Immature natural killer cell (primary cell): ENCODE measurements at places on chromosomes 13 and 19.
A peak's percentile ranks its signal among the peaks of the same experiment; 100 is the strongest.

DNA sequence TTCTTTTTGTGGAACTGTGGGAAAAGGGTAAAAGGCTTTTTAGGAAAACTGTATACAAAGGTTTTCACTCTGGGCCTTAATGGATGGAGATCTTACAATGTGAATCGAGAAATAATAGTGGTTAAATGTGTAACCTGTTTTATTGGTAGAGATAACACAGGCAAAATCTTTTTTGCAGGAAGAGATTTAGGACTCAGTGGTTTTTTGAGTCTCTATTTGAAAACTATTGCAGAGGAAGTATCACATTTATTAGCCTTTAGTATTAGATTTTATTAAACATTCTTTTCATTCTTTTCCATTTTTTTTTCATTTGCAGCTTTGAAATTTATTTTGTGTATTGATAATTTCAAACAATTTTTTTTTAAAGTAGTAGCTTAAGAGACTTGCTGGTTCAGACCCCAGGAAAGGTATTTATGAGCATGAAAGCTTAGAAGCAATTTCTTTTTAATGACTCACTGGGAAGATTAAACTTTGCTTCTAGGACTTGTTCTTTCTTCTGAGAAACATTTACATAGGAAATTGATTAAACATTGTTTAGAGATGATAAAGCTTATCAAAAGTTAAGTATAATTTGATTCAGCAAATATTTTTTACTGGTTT, 10.5 kb downstream of the KLF5 start:
- no peak for DNase-seq

- no peak for DNase-seq
Observed at GRCh38 chr13:90448466-90449037, 898.9 kb upstream of the MIR17HG start.

GRCh38 chr13:39410096-39410901, 192.7 kb downstream of the LHFPL6 start:
- no peak for DNase-seq

DNA sequence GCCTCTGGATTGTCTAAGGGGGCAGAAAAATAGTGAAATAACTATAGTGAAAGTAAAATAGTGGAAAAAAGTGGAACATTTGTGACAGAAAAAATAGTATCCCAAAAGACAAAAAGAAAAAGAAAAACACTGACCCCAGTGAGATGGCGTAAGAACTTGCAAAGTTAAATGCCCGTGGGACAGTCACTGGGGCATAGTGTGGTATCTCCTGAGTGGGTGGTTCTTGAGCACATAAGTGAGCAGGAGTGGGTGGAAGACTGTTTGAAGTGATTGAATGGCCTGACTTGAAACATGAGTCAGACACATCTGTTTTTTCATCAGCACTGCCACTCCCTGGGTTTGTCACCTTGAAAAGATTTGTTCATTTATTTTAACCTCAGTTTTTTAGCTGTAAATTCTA, 2.5 kb downstream of the ZNF430 start:
- no peak for DNase-seq

- no peak for DNase-seq
Observed at GRCh38 chr13:105952233-105952972, 583.1 kb downstream of the EFNB2 start.

DNA sequence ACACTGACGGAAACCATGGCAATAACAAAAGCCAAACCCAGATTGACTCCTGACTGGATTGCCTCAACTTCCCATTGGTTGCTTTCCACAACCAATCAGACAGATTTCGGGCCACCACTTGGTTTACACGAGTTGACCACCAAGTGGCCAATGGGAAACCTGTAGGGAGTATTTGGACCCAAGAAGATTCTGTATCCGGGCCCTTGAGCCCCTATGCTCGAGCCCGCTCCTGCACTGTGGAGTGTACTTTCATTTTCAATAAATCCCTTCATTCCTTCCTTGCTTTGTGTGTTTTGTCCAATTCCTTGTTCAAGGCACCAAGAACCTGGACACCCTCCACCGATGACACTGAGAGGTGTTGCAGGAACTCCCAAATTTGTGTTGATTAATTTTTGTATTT, 24.1 kb upstream of the URI1 start:
- no peak for DNase-seq

DNA sequence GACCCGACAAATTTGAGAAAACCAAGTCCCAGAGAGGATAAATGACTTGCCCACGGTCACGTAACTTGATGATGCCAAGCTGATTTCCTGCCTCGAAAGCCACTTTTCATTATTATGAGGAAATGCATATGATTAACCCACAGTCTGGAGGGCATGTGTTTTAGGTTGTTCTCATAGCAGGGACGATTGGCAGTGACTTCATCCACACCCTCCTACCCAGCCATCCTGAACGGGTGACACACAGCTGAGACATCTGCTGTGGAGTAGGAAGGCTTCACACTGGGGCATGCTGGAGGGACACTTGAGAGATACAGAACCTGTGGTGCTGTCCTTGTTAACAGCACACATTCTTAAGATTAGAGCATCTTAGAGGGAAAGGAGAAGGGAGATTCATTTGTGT, 65.4 kb upstream of the WDFY2 start:
- peak; percentile 19 for DNase-seq

DNA sequence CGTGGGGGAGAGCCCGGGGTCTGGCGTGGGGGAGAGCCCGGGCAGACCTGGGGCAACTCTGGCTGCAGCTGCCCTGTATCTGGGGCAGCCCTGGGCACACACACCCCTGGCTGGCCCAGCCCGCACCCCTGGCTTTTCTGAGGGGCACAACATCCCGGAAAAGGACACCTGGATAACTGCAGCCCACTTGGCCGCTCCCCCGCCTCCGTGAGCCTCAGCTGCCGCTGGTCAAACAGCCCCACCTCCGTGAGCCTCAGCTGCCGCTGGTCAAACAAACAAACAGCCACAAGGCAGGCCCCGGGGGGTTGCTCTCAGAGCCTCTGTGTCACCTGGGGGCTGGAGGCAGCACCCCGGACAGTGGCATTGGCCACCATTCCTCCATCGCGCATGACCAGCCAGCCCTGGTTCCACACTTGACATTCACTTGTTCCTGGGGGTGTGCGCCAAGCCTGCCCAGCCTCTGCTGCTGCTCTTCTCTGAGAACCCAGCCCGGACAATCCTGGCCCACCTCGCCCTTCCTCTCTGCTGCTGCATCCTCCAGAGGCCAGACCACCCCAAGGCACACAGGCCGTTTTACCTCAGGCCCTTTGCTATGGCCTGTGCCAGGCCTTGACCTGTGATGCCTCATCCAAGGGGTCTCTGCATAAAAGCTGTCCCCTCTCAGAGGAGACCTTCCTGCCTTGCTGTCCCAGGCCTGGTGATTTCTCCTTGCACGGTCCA, 19.9 kb downstream of the CEBPG start:
- DNase-seq: no peak

- no peak for DNase-seq
Observed at GRCh38 chr19:15330801-15331418, 1.4 kb downstream of the BRD4 start.

DNA sequence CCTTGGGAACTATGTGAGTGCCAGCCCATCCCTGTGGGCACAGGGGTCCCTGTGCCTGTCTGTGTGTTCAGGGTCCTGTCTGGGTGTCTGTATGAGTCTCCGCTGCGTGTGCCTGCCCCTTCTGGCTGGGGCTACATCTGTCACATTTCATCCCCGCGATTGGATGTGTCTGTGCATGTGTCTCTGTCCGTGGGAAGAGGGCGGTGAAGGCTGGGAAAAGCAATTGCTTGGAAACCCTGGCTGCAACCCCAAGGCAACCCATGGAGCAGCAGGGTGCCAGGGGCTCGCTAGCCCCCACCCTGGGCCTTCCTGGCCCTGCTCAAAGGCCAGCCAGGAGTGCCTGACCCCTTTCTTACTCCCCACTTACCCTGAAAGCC, 1.4 kb downstream of the MAG start:
- no peak for DNase-seq

GRCh38 chr19:8004723-8005513, 523 bp downstream of the ELAVL1 start:
- DNase-seq: peak; percentile 16

GRCh38 chr13:84399320-84400085, 517.2 kb upstream of the SLITRK1 start:
- DNase-seq: no peak

- no peak for DNase-seq
Observed at GRCh38 chr13:71869274-71869673, 2.3 kb upstream of the DACH1 start.

DNA sequence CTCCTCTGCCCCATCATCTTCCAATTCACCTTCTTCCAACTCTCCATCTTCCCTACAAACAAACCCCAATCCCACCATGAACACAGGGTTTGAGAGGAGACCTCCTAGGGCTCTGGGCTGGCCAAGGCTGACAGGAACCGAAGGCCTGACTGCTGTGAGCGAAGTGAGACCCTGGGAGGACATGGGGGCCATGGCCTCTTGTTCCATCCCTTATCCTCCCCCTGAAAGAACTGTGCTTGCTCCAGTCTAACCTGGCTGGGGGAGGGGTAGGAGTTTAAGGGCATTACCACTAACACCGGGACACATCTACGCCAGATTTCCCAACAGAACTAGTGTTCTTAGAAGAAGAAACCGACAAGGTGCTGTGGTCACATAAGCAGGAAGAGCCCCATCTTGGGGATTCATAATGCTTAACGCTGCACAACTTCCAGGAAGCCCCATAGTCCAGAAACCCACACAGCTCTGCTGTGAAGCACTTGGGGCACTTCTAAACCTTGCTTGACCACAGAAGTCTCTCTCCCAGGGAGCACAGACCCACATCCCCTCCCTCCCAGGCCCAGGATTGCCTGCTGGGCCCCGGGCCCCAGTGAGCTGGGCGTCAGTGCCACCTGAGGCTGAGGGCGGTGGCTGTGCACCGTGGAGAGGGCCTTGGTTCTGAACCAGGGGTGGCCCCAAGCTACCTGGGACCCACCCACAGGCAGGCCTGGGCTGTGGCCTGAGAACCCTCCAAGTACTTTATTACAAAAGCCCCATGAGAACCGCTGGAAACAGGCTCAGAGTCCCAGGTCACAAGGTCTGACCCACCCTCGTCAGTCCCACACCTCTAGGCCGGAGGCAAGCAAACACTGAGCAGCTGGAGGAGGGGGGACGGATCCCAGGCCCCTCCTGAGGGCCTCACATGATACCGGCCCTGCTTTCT, 18.8 kb downstream of the ZC3H4 start:
- no peak for DNase-seq

DNA sequence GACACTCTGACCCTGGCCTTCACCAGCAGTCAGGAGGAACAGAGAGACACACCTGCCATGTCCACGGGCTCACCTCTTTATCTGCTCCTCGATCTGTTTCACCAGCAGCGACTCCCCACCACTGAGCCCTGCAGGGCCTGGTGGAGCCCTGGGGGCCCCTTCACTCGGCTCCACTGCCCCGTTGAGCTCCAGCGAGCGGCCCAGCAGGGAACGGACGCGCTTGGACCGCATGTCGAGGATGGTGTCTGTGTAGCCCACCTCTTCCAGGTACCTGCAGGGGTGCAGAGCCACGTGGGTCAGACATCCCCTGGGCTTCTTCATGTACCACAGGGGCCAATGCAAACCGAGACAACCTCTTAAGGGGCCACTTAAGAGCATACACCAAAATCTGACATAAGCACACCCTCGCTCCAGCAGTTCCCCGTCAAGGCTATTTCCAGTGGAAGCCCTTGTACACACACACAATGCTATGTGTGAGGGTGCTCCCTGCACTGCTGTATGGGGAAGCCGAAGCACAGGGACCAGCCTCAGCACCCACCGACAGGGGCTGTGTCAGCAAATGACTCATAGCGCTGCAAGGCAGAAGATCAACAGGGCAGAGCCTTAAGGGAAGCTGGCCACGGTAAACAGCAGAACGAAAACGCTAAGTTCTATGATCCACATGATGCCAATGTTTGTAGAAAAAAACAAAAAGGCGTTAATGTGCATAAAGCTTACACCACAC, 12.7 kb upstream of the FKRP start:
- DNase-seq: no peak
